ENCODE measurements at places on chromosomes 4 and X.

DNA sequence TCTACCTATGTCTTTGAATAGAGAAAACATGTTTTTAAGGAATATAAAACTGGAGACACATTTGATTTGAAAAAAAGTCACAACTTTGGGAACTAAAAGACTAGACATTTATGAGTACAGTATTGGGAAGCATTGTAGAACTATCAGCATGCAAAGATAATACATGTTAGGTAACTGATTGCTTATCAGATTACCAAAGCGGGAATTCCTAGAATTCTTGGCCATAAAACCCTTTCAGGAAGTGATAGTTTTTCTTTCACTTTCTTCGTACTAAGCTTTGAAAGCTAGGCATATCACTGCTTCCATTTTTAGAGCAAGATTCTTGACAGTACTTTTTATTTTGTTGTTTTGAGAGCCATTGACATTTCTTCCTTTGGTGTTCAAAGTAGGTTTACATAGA lies 646.6 kb upstream of the PITX2 start:
- no peak for DNase-seq

DNA sequence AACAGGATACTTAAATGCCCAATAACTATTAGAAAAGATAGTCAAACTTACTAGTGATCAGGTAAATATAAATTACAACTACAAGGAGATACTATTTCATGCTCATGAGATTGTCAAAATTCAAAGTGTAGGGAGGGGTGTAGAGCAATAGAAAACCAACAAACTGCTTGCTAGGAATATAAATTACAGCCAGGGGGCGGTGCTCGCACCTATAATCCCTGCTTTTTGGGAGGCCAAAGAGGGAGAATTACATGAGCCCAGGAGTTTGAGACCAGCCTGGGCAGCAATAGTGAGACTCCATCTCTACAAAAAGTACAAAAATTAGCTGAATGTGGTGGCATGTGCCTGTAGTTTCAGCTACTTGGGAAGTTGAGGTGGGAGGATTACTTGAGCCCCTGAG lies 556.5 kb upstream of the NR3C2 start:
- no peak for DNase-seq

DNA sequence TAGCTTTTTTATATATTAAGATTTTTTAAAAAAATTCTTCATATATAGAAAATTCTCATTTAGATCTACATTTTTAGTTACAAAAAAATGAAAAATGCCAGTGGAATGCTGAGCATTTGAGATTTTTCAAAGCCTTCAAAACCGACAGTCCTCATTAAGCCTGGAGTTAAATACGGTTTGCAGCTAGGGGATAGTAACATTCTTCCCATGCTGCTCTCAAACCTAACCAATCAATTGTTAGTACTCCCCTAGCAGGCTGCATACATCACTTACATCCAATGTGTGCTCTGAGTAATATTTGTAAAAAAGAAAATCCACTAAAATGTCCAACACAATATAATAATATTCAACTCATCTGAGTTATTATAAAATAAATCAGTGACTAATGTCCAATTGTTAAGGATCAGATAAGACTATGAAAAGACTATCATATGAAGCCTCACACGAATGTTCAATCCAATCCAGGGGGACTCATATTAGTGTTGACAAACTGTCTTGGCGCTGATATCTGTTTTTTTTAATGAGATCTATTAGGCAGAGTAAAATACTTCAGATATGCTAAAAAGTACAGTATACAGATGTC lies 227.6 kb upstream of the MAB21L2 start:
- DNase-seq: no peak

GRCh38 chrX:25204182-25204581 lies 188.4 kb upstream of the ARX start:
- DNase-seq: no peak
